ENCODE measurements at places on chromosomes 1 and 21.

GRCh38 chr1:172320733-172321132, 99.8 kb upstream of the C1orf105 start:
- peak; percentile 23 for DNase-seq

- no peak for DNase-seq
Observed at GRCh38 chr1:232329103-232329813, 300.7 kb downstream of the SIPA1L2 start.

DNA sequence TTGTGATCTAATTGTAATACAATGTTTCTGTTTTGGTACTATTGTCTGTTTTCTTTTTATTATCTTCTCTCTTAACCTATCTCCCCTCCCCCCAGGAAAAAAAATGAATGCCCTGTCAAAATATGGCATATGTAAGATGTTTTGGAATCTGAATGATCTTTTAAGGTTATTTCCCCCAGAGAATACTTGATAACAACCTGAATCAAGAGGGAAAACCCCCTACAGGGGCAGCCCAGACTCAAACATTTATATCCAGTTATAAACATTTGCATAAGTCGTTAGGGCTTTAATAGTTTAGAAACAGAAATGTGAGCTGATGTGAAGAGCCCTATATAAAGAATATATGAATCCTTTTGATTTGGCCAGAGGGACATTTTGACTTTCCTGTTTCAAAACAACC, 169.5 kb downstream of the VAV3 start:
- DNase-seq: no peak

DNA sequence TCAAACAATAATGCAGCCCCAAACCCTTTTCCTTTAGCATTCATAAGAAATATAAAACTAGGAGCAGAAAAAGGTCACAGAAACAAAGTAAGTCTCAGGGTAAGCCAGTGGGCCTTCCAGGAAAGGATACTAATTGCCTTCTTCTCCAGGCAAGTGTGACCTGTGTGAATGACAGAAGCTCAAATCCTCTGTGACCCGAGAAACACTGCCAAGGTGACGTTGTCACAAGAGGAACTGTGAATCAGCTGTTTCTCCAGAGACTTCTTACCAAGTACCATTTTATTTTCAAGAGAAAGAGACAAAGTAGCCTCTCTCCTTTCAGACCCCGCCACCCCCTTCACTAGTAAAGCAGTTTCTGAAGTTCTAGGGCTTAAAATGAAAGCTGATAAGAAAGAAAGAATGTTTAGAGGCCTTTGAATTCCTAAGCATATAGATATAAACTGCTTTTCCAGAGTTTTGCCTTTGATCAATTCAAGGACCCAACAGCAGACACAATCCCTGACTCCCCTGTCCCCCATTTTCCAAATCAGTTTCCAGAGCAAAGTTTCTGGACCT, 155.6 kb downstream of the NUF2 start:
- no peak for DNase-seq

- DNase-seq: peak; percentile 66
Observed at GRCh38 chr1:16212251-16212961, at the start of gene ARHGEF19. ARHGEF19 (minus strand) TSS chr1:16212652; CDS start chr1:16209054, 3,598 bp downstream.

GRCh38 chr1:67084765-67085318, 30.9 kb upstream of the SLC35D1 start:
- no peak for DNase-seq

DNA sequence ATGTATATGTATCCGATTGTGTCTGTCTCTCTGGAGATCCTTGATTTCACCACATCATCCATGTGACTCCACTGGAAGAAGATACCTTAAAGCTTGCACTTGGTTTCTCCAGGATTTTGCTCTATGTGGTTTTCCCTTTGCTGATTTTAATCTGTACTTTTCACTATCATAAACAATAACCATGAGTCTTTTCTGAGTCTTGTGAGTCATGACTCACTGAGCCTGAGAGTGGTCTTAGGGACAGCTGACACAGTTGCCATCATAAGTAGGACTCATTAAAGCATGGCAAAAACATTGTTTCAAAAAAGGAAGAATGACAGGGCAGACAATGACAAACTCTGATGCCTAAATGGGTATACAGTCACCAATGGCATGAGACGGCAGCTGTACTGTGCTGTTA, 226.2 kb downstream of the AKT3 start:
- no peak for DNase-seq

GRCh38 chr1:48061162-48062136, 64.3 kb upstream of the TRABD2B start:
- peak; percentile 68 for DNase-seq

GRCh38 chr21:33198346-33199099, 31.2 kb upstream of the IFNAR2 start:
- no peak for DNase-seq

GRCh38 chr1:228900099-228900885, 165.0 kb downstream of the RHOU start:
- peak; percentile 60 for DNase-seq

DNA sequence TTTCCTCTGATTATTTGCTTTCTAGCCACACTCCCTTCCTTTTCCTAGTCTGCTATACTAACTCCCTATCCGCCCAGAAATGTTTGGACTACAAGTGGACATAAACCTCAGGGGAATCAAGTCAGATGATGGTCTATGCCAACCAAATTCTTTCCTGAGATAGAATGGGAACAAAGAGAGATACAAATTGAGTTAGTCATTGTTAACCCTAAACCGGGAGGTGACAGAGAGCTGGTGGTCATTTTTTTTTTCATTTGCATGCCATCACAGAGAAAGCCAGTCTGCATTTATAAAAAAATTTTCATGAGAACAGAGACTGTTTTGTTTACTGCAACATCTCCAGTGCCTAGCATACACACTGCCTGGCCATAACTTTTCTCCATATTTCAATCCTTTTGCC, 35.0 kb downstream of the MYSM1 start:
- no peak for DNase-seq

GRCh38 chr1:30317921-30318320, 405.5 kb downstream of the MATN1 start:
- DNase-seq: no peak

DNA sequence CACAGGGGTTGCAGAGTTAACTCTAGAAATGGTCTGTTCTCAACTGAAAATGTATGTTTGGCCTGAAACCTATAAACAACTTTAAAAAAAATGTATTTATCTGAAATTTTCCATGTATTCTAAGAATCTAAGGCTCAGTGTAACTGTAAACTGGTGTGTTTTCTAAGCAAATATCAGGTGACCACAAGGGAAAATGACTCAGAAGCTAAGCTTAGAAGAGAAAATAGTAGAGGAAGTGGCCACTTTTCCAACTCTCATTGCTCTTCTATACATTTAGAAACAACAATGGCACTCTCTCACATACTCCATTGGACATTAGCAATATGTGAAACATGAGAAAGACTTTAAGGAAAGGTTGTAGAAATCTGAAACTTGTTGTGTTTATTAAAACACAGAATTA, 7.5 kb downstream of the TNFSF18 start:
- no peak for DNase-seq

GRCh38 chr1:6971048-6971447, 185.8 kb downstream of the CAMTA1 start:
- no peak for DNase-seq

GRCh38 chr1:51628715-51629590, 12.1 kb downstream of the OSBPL9 start:
- no peak for DNase-seq

DNA sequence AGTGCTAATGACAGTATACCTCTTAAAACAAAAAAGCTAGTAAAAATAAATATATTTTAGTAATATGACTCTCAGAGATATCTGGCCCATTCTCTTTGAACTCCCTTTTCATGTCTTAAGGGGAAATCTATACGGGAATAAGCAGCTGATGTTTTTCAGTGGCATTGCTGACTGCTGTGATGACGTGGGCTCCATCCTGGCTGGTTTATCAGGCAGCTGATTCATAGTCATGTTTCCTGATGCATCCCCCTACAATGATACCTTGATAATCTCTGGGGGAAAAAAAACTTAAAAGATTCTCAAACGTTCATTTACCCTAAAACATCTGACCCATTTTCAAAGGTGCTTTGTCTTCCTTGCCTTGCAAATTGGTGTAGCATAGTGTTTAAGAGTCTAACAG, 53.8 kb downstream of the ABCA4 start:
- DNase-seq: no peak

- DNase-seq: no peak
Observed at GRCh38 chr1:243791586-243792267, 58.3 kb downstream of the AKT3 start.

DNA sequence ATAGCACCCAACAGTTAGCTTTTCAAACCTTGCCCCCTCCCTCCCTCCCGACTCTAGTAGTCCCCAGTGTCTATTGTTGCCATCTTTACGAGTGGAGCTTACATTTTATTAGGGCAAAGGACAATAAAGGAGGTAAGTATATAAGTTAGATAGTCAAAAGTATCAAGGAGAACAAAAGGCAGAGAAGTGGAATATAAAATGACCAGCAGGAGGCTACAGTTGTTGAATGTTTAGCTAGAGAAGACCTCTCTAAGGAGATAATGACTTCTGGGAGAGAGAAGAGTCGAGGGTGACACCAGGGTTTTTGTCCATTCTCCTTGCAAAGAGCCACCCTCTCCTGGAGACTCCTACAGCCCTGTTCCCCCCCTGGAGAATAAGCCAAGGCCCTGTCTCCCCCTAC, 48.7 kb downstream of the SYT6 start:
- no peak for DNase-seq

DNA sequence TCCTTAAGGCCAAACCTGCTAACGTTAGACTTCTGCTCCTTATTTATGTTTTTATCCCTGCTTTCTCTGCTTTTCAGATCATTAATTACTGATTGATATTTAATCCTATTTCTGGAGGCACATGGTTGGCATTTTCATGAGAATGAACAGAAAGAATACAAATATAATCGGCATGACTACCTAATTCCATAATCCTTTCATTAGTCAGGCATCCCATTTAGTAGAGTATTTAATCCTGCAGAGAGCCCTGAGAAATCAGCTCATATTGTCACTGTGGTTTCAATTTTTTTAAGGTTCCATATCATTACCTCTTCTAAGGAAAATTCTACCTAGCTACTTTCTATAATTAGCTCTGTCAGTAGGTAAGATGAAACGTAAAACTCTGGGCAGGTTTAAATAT, 238.8 kb downstream of the NCAM2 start:
- no peak for DNase-seq

- DNase-seq: peak; percentile 34
Observed at GRCh38 chr1:182507685-182508084, 57.7 kb downstream of the RGSL1 start.

- DNase-seq: peak; percentile 25
Observed at GRCh38 chr1:194159941-194160340, 973.5 kb upstream of the B3GALT2 start.

DNA sequence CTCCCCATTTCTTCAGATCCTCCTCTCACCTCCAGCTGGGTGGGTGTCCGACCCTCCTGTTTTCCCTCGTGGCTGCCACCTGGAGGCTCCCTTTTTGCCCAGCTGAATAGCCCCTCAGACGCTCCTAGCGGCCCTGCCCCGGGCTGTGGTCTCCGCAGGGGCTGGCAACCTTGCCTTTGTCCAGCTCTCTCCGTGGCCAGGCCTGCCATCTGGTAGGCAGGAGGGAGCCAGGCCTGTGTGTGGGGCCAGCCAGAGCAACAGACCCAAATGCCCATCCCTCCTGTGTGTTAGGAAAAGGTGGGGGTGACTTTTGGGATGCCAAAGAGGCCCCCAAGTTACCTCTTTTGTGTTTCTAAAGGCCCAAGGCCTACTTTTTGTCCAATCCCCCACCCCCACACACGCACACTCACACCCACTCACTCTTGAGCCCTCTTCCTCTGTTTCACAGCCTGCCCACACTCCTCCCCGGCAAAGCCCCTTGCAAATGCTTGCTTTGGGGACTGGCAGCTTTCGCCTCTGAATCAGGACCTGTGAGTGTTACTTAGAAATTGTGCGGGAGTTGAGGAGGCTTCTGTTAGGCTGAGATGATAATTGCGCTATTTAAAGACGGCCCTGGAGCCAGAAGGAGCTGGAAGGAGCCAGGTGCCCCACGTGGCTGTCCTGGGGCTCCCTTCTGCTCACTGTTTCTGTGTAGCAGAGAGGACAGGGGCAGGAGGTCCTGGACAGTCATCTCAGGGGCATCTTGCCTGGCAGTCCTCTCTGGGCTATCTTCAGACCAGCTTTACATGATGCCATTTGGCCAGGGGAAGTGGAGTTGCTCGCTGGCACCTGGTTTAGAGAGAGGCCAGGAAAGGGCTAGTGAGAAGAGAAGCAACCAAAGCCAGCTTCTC, 9.1 kb downstream of the PPFIA4 start:
- DNase-seq: peak; percentile 38

- no peak for DNase-seq
Observed at GRCh38 chr21:16789636-16790035, 723.2 kb upstream of the CXADR start.

DNA sequence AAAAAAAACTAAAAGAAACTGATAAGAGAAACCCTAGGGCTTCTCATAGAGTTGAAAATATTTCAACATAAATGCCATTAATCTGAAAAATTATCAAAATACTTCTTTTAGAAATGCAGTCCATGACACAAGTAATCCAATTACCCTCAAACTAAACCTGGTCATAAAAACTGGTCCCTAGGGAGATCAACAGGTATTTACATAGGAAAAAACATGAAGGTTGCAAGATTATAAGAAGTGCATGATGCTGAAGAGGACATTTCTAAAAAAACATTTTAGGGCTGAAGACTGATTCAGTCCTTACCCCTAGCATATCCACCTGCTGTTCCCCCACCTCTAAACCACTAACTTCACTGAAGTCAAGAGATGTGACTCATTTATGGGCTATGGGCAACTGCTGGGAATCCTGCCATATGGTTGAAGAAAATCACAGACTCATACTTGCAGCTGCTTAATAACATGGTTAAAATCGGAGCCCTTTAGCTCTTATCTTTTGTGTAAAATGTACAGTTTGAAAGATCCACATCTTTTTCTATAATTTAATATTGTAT, 131.0 kb upstream of the RUNX1 start:
- no peak for DNase-seq

DNA sequence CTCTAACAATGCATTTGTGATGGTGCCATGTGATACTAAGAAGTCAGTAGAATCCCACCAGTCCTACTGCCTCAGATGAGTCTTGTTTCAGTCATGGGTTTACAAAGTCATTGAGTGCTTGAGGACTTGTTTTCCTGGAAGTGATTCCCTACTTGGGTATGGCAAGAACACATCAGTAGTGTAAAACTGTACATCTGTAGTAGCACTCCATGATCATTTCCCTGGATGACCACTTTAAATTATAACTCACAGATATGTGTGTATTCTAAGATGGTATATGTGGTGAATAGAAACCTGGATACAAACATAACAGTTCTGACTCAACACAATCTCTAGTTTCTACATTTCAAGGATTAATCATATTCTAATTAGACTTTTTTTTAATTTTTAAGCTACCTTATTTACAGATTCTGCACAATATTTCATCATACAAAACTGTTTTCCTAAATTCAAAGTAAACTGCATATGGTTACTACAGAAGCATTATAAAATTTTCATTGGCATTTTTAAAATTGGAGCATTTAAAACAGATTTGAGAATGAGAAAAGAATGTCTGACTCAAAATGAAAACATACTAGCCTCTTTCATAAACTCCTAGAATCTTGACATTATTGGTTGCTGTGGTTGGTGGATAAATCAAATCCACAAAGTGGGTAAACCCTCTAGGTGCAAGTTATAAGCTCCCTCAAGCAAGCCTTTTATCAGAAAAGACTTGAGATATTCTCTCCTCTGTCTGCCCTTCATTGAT, 6.8 kb upstream of the PSMG1 start:
- DNase-seq: no peak

GRCh38 chr1:49013079-49013478, 236.4 kb upstream of the BEND5 start:
- no peak for DNase-seq
